ENCODE measurements at places on chromosomes 5 and 9. TPM values are rescaled to one million over a fixed set of nuclear protein-coding genes. Genes with fewer than 3 reads are reported as not detected.

DNA sequence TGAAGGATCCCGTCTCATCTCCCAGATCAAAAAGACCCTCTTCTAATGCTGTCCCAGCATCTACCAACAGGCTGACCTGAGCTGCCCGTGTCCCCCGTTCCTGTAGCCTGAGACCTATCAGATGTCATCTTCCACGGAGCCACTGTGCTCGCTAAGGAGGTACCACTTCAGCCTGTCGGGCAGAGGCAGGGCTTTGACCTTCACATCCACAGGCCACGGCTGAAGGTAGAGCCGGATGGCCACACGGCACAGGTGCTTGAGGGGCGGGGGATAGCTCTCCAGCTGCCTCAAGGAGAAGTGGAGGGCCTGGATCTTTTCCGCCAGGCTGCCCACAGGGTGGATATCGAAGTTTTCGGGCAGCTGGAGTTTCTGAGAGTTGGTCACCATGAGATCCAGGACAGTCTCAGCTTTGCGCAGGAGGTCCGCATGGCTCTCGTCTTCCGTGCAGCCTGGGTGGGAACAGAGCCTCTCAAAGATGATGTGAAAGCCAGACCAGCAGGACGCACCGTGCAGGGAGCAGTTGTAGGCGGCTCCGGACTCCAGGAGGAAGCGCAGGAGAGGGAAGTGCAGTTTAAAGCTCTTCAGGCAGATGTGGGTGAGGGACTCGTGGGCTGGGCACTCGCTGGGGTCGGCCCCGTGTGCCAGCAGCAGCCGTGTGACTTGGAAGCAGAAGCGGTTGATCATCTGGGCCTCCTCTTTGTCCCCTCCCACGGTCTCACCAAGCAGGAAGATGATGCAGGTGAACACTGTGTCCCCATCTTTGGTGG is 4.1 kb downstream of the ASB6 start:
- DNase-seq: no peak

GPR21 gene
- 28.9 TPM for total RNA-seq

- DNase-seq: no peak
Observed at GRCh38 chr5:91307048-91307447, 76.1 kb downstream of the ARRDC3 start.

COL15A1 gene
- 6.9 TPM for total RNA-seq

DNA sequence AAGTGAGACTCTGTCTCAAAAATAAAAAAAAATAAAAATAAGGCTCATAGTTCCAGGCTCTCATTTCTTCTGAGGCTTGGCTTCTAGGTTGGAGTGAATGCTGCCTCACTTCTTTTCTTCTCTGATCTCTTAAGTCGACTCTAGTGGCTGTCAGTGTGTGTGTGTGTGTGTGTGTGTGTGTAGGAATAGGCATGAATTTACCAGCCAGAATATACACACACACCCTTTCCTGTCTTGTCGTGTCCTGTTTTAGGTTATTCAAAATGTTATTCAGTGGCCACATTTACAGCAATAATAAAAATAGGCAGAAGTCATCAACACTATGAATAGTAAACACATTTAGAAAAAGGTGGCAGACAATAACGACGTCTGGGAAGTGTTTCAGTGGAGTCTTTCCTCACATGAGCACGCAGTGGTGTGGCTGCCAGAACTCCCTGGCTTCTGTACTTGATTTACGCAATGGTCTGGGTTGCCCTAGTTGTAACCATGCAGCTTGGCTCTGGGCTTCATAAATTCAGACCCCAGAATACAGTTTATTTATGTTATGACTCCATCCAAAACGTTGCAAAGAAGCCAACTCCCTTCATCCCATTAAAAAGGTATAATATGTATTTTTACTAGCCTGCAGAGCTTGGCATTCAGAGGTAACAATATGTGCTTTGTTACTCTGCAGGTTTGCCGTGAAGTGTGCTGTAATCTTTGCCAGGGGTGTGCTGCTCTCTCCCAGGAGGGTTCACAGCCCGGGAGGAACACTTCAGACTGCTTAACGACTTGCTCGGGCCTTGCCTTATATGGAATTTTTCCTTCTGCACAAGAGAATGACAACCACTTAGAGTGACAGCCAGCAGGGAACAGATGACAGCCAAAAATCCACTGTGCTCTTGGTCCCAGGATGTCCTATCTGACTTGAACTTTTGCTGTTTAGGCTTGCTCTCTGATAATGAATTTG is 34.4 kb upstream of the PALM2AKAP2 start:
- DNase-seq: no peak

- DNase-seq: no peak
Observed at GRCh38 chr5:114243972-114244317, 117.9 kb upstream of the KCNN2 start.
